Epithelial cell of alveolus of lung (primary cell): ENCODE measurements at places on chromosomes 12 and 14. TPM values are rescaled to one million over a fixed set of nuclear protein-coding genes. Genes with fewer than 3 reads are reported as not detected.

TMEM119 gene
- 31.9 and 42.8 TPM in 2 replicates for total RNA-seq

ENTPD5 gene
- total RNA-seq = 5.0 and 6.6 TPM in 2 replicates

NEUROD4 gene
- not detected in 2 replicates for total RNA-seq

ST8SIA1 gene
- total RNA-seq = under 0.01 and 1.3 TPM in 2 replicates

DTD2 gene
- 30.8 and 36.5 TPM in 2 replicates for total RNA-seq

RHNO1 gene
- 13.6 and 38.8 TPM in 2 replicates for total RNA-seq

C14orf180 gene
- not detected in 2 replicates for total RNA-seq

HOXC4 gene
- 0.88 and 1.4 TPM in 2 replicates for total RNA-seq

TEX52 gene
- total RNA-seq = not detected in 2 replicates

CABP1 gene
- 0.65 and 0.88 TPM in 2 replicates for total RNA-seq

PAPLN gene
- 5.7 and 8.0 TPM in 2 replicates for total RNA-seq

TDRD9 gene
- 0.26 TPM in 1 of 2 replicates, not detected in the other for total RNA-seq

RAPGEF3 gene
- 0.72 and 1.6 TPM in 2 replicates for total RNA-seq

SLC8A3 gene
- 0.52 and 1.4 TPM in 2 replicates for total RNA-seq

HHIPL1 gene
- total RNA-seq = 2.6 and 3.4 TPM in 2 replicates

NXPH4 gene
- total RNA-seq = 3.4 and 7.5 TPM in 2 replicates

ACTN1 gene
- total RNA-seq = 222 and 538 TPM in 2 replicates

BATF gene
- not detected in 2 replicates for total RNA-seq

VDR gene
- 3.7 and 12.4 TPM in 2 replicates for total RNA-seq

PPTC7 gene
- 6.2 and 10.5 TPM in 2 replicates for total RNA-seq

PPP1R1A gene
- not detected in 2 replicates for total RNA-seq

ADAM20 gene
- under 0.01 and 0.24 TPM in 2 replicates for total RNA-seq

BCL11B gene
- 0.13 and 0.16 TPM in 2 replicates for total RNA-seq

SALL2 gene
- total RNA-seq = 8.5 and 42.6 TPM in 2 replicates

SENP1 gene
- 19.4 and 24.8 TPM in 2 replicates for total RNA-seq

SLC25A21 gene
- total RNA-seq = 1.0 TPM in 1 of 2 replicates, not detected in the other

ANKRD33 gene
- total RNA-seq = 0.13 and 0.24 TPM in 2 replicates

SMCO2 gene
- total RNA-seq = not detected in 2 replicates

KRT83 gene
- not detected in 2 replicates for total RNA-seq
